ENCODE measurements at places on chromosomes 5 and 9. TPM values are rescaled to one million over a fixed set of nuclear protein-coding genes. Genes with fewer than 3 reads are reported as not detected.
A peak's percentile ranks its signal among the peaks of the same experiment; 100 is the strongest.

Gene PRSS3
- total RNA-seq, result not detected

Gene RNF208
- 3.6 TPM for total RNA-seq

Gene STC2
- 16.6 TPM for total RNA-seq

Gene NOXA1
- 0.52 TPM for total RNA-seq

Gene MAP1B
- total RNA-seq, result not detected

Gene NR2F1-AS1
- total RNA-seq, result not detected

Gene HEXB
- total RNA-seq, result 62.9 TPM

Gene CDH12
- total RNA-seq, result not detected

Gene NAIP
- total RNA-seq, result 11.3 TPM

Gene IGIP
- total RNA-seq, result 2.7 TPM

Gene PCDHB13
- not detected for total RNA-seq

Gene PCDHB4
- total RNA-seq, result not detected

Gene SPAG8
- 1.5 TPM for total RNA-seq

DNA sequence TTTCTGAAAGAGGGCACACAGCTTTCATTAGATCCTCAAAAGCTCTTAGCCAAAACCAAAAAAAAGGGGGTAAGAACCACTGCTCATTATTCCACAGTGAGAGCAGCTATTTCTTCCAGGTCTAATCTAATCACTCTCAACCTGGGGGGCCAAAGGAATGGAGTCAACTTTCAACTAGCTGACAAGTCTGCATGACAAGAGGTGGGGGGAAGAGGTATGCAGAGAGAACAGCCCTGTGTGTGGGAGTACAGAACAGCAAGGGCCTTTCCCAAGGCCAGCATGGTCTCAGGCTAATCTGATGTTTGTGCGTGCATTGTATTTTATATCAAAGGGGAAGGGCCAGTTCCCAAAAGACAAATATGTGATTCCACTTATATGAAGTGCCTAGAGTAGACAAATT is 36.9 kb upstream of the PIP5K1B start:
- no peaks in the 10 kb centered on the region for H3K36me3 ChIP-seq
- H3K4me3 ChIP-seq, result no peak overlapping the region
- no peak for DNase-seq

GRCh38 chr9:83960991-83961390 is 19.0 kb downstream of the HNRNPK start:
- H3K27ac ChIP-seq, result no peak overlapping the region
- no peak overlapping the region for H3K4me3 ChIP-seq
- H3K4me1 ChIP-seq, result peaks cover 12% of the 10 kb centered on the region
- no peaks in the 10 kb centered on the region for H3K27me3 ChIP-seq

GRCh38 chr9:134983074-134983473 is 65.4 kb upstream of the FCN1 start:
- H3K27ac ChIP-seq, result no peak overlapping the region
- H3K36me3 ChIP-seq, result no peaks in the 10 kb centered on the region
- no peak for DNase-seq
- no peaks in the 10 kb centered on the region for H3K27me3 ChIP-seq
- H3K4me1 ChIP-seq, result no peaks in the 10 kb centered on the region
- no peak overlapping the region for H3K4me3 ChIP-seq

DNA sequence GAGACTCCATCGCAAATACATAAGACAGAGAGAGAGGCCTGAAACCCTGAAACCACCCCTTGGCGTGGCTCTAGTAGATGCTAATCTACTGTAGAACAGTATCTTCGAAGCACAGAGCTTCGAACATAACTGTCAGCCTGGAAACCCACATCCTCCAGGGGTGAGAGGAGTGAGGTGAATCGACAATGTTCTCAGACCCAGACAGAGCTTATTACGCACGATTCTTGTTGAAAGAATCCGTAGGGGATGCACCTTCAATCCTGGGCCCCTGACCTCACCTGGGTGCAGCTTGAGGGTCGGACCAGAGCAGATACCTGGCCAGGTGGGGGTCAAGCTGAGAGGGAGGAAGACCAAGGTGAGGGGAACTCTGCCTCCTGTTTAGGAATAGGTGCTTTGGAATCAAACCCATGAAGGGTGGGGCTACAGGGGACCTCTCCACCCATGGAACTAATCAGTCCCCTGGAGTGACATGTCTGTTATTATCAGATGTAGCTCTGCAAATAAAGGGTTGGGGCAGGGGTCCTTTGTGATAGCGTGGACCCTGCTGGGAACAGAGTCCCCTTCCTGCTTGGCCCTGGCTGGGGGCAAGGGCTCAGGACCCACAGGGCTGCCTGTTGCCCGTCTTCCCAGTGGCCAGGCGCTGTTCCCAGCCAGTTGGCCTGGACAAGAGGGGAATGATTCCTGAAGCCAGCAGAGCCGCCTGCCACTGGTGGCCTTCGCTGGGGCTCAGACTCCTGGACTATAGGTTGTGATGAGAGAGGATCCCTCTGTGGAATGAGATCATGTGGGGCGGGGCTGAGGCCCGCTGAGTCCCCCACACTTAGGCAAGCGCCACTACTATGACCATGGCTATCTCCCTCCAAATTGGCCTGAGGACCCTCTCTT is 41.2 kb downstream of the DBH start:
- H3K4me1 ChIP-seq, result peaks cover 44% of the 10 kb centered on the region
- H3K4me3 ChIP-seq, result peak overlapping the region; percentile 12
- DNase-seq, result peak; percentile 86
- H3K27ac ChIP-seq, result peak overlapping the region; percentile 96
- H3K27me3 ChIP-seq, result no peaks in the 10 kb centered on the region

DNA sequence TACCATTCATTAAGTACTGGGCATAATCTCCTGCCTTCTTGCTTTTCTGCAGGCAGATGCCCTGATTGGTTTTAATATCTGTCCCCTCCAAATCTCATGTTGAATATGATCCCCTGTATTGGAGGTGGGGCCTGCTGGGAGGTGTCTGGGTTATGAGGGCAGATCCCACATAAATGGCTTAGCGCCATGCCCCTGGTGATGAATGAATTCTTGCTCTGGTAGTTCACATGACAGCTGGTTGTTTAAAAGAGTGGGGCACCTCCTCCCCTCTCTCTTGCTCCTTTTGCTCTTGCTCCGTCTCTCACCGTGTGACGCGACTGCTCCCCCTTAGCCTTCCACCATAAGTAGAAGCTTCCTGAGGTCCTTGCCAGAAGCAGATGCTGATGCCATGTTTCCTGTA is 564.0 kb upstream of the BRINP1 start:
- no peaks in the 10 kb centered on the region for H3K27me3 ChIP-seq
- no peaks in the 10 kb centered on the region for H3K36me3 ChIP-seq
- no peak overlapping the region for H3K27ac ChIP-seq

GRCh38 chr9:96116275-96117064 is 185.5 kb downstream of the HSD17B3 start:
- peaks cover 4% of the 10 kb centered on the region for H3K36me3 ChIP-seq
- H3K4me3 ChIP-seq, result no peak overlapping the region
- H3K4me1 ChIP-seq, result peaks cover 21% of the 10 kb centered on the region
- H3K27ac ChIP-seq, result no peak overlapping the region
- peaks cover 30% of the 10 kb centered on the region for H3K27me3 ChIP-seq
- no peak for DNase-seq

DNA sequence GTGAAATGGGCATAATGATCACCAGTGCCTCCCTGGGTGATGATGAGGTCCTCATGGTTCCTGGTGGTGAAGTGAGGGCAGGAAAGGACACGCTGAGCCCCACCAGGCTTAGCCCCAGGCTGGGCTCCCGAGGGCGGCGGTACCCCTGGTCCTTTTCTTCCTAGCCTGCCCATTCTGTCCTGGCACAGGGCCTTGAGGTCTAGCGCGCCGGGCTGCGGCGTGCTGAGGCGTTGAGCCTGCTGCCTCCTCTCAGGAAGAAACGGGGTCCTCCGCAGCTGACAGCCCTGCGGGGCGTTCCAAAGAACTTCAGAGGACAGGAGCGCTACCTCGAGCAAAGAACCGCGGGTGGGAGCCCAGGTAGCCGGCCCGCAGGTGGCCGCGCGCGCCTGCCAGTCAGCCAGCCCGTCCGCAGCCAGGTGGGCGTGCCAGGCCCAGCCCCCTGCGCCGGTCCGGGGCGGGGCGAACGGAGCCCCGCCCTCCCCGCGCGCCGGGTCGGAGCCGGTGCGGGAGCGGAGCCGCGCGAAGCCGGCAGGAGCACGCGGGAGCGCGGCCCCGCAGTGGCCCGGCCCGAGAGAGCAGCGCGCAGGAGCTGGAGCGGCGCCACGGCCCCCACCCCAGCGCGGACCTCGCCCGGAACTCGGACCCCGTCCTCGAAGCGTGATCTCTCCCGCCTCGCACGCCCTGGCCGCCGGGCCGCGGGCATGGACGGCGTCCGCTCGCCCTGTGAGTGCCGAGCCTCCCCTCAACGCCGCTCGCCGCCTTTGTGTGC is at the start of gene WNK2:
TSS of gene WNK2 (plus strand) at position 477 of the 769 bp plus-strand sequence. CDS start 791 bp downstream, outside the sequence.
- H3K4me3 ChIP-seq, result peak within 1 kb of the TSS; percentile 50
- peaks cover 49% of the 10 kb centered on the region for H3K27me3 ChIP-seq
- H3K27ac ChIP-seq, result no peak within 1 kb of the TSS
- H3K36me3 ChIP-seq, result no peaks in the 10 kb centered on the region

- no peaks in the 10 kb centered on the region for H3K36me3 ChIP-seq
- no peaks in the 10 kb centered on the region for H3K4me1 ChIP-seq
- no peaks in the 10 kb centered on the region for H3K27me3 ChIP-seq
Measured at GRCh38 chr5:144335561-144335960, 164.9 kb downstream of the KCTD16 start.

DNA sequence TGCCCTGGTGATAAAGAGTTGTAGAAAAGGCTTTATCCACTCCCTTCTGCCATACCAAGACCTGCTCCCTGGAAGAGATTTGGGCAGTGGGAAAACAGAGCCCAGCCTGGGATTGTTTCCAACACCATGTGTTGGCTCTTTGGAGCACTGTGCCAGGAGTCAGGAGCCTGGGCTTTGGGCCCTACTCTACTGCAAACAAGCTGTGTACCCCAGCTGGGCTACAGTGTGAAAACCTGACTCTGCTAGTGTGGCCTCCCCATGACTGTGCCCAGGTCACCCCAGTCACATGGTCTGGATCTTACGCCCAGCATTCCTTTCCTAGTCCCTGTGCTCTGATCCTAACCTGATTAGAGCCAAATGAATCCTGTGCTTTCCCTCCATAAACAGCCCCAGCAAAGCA is 39.3 kb upstream of the SHB start:
- no peak overlapping the region for H3K27ac ChIP-seq
- no peak for DNase-seq
- H3K4me3 ChIP-seq, result no peak overlapping the region
- no peaks in the 10 kb centered on the region for H3K4me1 ChIP-seq
- H3K36me3 ChIP-seq, result no peaks in the 10 kb centered on the region
- peaks cover 17% of the 10 kb centered on the region for H3K27me3 ChIP-seq

DNA sequence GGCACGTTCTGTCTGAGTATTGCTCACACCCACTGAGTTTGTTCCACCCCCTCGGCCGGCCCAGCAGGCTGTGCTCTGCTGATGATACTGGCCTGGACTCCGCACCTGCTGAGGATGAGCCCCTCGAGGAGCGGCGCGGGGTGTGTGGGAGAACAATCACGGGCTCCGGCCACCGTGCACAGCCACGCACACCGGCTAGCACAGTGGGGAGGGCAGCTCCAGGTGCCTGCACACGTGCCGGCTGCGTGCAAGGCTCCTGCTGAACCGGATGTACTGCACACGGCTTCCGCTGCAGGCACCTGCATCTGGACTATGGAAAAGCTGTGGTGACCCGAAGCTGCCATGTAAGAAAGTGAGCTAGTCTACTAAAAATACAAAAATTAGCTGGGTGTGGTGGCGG is 485.2 kb upstream of the CDH9 start:
- H3K4me3 ChIP-seq, result no peak overlapping the region
- H3K4me1 ChIP-seq, result no peaks in the 10 kb centered on the region
- H3K36me3 ChIP-seq, result no peaks in the 10 kb centered on the region
- H3K27ac ChIP-seq, result no peak overlapping the region
- DNase-seq, result no peak

DNA sequence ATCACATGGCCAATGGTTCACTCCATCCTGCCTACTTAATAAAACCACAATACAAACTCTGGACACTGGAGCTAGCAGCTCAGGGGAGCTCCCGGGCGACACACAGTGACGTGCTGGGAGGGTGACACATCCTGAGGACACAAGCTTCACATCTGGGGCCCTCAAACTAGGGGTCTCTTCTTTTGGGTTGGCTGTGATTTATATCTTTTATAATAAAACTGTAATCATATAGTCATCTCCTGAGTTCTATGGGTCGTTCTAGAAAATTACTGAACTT is 12.1 kb upstream of the MAPK9 start:
- H3K27ac ChIP-seq, result no peak overlapping the region
- no peak overlapping the region for H3K4me3 ChIP-seq
- H3K36me3 ChIP-seq, result no peaks in the 10 kb centered on the region
- H3K4me1 ChIP-seq, result no peaks in the 10 kb centered on the region

DNA sequence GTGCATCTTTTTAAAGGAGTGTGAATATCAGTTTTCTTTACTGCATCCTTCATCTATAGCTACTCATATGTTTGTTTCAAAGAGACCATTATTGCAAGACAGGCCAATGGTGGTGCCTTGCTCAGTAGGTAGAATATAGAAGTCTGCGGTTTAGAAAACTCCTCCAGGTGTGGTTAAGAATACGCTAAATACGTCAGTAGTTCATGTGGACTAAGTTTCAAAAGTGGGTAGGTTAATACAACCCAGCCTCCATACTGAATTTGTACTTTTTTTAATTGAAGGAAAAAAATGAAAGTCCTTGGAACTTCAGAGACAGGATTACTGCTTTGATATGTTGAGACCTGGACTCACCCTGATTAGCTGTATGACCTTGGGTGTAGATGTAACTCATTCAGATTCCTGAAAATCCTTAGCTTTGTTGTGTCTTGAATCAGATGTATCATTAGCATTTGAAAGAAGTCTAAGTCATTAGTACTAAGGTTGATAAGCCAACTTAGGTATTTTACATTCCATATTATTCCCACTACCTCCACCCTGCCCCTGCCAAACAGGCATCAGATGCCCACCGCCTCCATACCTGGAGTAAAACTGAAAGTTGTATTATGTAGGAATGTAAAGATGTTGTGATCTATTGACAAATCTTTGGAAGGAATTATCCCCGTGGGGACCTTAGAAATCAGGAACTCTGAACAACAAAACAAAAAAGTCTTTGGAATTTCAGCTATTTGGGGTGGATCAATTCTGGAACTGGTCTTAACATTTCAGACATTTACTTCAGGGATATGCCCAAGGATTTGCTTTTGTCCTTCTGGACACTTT is 6.1 kb downstream of the BASP1 start:
- no peaks in the 10 kb centered on the region for H3K4me1 ChIP-seq
- H3K27me3 ChIP-seq, result peaks cover 16% of the 10 kb centered on the region
- DNase-seq, result no peak
- H3K4me3 ChIP-seq, result no peak overlapping the region
- H3K36me3 ChIP-seq, result peaks cover 2% of the 10 kb centered on the region
- H3K27ac ChIP-seq, result no peak overlapping the region

DNA sequence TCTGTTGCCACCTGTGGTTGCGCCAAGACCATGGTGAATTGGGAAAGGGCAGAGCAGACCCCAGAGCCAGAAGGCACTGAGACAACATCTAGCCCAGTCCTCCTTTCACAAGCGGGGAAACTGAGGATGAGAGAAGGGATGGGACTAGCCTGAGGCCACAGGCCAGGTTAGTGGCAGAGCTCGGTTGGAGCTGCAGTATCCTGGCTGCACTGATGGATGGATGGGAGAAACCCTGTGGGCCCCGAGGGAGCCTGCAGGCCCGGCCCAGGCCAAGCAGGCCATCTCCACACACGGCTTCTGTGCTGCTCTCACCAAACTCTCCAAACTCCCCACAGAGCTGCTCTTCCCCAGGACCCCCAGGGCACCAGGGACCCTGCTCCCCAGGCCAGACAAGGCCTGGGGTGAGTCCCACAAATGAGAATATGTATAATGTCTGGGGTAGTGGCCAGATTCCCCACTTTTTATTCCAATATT is 60.2 kb downstream of the TSTD2 start:
- peaks cover 12% of the 10 kb centered on the region for H3K4me1 ChIP-seq
- H3K36me3 ChIP-seq, result no peaks in the 10 kb centered on the region
- H3K27ac ChIP-seq, result no peak overlapping the region
- H3K4me3 ChIP-seq, result no peak overlapping the region
